ENCODE measurements at places on chromosomes 4 and X.
A peak's percentile ranks its signal among the peaks of the same experiment; 100 is the strongest.

- DNase-seq: no peak
These were observed 367.9 kb upstream of the SLIT2 start for GRCh38 chr4:19883841-19884240.

GRCh38 chr4:8819019-8819418, 52.6 kb downstream of the HMX1 start:
- DNase-seq: no peak

- no peak for DNase-seq
These were observed 3.7 kb downstream of the MMRN1 start for GRCh38 chr4:89898304-89898716.

GRCh38 chrX:135931644-135932487, 38.4 kb downstream of the SAGE1 start:
- no peak for DNase-seq

GRCh38 chr4:33989820-33990443, 2254.4 kb downstream of the ARAP2 start:
- DNase-seq: peak; percentile 25

DNA sequence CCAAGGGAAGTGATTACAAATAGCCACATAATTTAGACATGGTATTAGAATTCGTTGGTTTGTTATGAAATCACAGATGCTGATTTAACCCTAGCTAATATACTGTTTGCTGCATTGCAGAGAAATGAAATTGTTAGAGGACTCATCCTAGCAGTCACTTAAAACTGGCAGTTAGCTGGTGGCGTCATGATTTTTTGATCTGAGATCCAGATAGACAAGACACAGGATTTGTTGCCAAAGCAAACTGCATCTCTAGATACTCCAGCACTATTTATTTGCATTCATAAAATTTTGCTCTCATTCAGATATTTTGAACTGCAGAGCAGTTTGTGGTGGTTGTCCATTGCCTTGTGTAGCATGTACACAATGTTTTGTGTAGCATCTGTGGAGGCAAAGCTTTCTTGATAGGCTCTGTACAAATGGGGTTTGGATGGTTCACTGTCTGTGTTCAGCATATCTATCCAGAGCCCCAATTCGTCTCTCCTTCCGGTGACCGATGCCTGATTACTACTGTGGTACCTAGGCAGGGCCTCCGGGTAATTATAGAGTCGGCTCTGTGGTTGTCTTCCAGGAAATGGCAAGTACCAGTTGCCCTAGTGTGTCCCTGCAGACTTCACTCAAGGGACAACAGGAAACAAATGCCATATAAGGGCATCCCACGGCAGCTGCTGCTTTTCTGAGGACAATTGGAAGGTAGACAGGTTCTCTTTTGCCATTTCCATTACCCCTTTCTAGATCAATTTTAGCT, 30.1 kb upstream of the SPARCL1 start:
- DNase-seq: peak; percentile 68

GRCh38 chrX:69072486-69073006, 92.7 kb downstream of the PJA1 start:
- no peak for DNase-seq

DNA sequence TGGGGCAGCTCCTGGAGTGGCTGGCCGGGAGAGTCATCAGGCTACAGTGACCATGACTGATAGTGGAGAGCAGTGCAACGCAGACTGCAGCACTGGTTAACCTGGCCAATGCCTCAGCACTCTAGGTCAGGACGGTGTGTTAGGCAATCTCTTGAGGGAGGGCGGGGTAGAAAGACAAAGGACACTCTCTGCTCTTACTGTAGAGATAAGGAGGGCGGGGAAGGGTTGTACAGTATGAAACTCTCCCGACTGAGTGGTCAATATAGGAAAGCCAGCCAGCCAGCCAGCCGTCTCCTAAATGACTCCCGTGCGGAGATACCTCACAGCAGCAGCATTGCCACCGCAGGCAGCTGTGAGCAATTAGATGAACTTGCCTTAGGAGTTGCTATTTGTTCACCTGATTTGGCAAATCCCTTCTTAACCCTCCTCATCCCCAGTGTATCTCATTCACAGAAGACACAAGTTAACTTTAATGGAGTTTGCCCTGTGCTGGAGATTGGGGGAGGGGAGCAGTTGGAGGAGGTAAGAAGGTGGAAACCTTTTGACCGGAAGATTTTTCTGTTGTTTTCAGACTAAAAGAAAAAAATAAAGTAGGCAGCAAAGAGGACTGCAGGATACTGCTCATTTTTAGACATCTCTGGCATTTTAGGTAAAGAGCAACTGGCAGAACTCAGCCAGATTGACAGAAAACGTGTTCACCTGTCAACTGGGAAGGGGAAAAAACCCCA, 330.5 kb downstream of the HNRNPD start:
- no peak for DNase-seq

- no peak for DNase-seq
These were observed 18.8 kb upstream of the CYP4V2 start for GRCh38 chr4:186172546-186172945.

DNA sequence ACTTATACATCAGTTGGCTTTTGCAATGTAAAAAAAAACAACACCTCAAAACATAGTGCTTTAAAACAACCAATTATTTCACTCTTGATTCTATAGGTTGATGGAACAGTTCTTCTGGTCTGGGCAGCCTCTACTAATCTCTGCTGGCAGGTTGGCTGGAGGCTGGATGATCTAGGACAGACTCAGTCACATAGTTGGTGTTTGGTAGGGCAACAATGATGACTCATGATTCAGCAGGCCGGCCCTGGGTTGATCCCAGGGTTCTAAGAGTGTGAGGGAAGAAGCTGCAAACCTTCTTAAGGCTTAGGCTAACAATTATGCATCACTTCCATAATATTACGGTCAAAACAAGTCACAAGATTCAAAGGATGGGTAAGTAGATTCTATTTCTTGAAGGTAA, 558.2 kb downstream of the ZNF674 start:
- no peak for DNase-seq

DNA sequence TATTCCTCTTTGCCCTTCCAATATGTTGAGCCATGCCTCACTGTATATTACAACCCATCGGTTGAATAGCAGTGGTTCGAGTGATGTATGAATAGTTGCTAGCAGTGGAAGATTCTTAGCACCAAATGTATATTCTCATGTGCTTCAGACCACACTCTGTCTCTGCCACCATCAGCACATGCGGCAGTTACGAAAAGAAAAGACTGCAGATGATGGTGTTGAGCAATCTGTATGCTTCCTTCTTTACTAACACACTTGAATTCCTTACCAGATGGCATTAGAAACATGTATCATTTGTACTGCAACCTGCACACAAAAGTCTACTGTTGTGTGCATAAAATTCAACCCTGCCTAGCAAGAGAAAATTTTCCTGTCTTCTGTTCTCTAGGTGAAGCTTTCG, 214.6 kb downstream of the ENOX2 start:
- DNase-seq: no peak

DNA sequence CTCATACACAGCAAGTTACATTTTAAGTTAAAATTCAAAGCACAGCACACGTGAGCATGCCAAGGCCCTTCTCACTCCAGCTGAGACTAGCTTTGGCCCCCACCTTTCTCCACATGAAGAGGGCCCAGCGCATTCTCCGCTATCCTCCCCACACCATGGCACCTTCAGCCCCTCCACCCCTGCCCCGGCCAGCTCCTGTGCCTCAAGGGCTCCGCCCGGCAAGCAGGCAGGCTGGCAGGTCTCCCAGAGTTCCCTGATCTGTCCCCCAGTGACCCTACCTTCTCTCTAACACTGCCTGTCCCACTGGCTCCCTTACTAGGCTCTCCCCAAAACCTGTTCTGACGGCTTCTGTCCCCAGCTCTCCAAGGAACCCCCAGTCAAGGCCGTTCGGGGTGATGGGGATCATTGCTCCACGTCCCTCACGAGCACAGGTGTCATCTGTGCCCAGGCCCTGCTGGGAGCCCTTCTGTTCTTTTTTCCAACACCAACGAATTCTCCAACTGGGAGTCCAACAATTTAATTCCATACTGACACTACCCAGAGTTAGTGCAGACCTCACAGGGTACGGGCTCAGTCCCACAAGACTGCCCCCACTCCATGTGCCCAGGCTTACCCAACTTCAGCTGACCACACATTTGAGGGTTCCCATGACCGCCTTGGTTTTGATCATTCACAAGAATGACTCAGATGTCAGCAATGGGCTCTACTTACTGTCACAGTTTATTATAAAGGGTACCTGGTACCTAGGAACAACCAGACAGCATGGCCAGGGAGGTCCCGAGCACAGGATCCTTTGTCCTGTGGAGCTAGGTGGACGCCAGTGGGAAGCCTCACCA, 4.2 kb downstream of the LETM1 start:
- no peak for DNase-seq

DNA sequence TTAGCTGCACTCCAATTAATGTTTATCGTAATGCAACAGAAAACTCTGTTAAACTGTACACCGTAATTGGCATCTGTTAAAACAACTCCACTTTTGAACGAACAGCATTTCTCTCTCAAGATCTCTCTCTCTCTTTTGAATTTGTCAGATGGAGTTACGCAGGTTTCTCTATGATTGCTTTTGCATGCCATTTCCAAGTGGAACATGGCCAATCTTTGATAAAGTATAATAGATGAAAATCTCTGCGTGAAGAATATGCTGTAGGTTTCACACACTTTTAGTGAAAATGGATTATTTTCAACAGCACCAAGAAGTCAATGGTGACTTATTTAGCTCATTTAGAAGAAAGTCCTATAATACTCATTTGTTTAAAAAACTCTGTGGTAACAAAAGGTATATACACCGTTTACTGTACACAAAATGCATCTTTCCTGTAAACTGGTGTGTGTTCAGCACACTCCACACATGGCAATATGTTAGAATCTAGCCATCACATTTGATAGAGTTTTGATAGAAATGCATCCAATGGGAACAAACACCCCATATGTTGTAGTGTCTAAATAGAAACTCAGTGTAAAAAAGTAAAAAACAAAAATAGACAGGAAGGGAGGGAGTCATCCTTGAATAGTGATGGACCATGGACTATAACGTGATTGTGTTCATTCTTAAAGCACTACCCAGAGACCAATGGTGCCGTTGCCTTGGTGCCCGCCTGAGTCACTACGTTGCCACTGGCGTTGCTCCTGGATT, 5.8 kb upstream of the FGFBP2 start:
- DNase-seq: no peak

GRCh38 chr4:171308661-171309060, 504.5 kb upstream of the GALNTL6 start:
- peak; percentile 5 for DNase-seq

GRCh38 chrX:19810802-19811201, 76.6 kb downstream of the SH3KBP1 start:
- no peak for DNase-seq

DNA sequence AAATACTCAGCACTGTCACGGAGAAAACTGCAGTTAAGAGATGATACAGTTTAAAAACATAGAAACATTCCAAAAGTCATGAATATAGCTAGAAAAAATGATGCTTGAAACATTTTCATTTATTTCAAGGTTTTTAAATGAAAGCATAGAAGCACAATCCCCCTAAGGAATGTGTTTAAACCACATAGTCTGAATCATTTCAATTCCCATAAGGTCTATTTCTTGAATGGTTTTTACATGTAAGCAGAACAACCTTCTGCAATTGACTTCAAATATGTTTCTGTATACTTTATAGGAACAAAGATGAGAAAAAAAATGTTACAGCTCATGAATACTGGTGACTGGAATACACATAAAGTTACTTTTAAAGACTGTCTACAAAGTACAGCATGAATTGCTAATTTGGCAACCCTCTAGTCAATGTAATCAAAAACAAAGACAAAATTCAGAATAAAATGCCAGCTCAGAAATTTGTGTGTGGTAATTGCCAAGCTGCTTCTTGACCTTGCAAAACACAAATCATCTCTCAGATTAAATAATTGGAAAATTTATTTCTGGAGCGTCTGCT, 886.4 kb upstream of the ADGRL3 start:
- DNase-seq: no peak

- no peak for DNase-seq
These were observed 15.8 kb upstream of the UGDH start for GRCh38 chr4:39543034-39543433.

GRCh38 chrX:22041907-22042530, 9.9 kb downstream of the PHEX start:
- DNase-seq: no peak

DNA sequence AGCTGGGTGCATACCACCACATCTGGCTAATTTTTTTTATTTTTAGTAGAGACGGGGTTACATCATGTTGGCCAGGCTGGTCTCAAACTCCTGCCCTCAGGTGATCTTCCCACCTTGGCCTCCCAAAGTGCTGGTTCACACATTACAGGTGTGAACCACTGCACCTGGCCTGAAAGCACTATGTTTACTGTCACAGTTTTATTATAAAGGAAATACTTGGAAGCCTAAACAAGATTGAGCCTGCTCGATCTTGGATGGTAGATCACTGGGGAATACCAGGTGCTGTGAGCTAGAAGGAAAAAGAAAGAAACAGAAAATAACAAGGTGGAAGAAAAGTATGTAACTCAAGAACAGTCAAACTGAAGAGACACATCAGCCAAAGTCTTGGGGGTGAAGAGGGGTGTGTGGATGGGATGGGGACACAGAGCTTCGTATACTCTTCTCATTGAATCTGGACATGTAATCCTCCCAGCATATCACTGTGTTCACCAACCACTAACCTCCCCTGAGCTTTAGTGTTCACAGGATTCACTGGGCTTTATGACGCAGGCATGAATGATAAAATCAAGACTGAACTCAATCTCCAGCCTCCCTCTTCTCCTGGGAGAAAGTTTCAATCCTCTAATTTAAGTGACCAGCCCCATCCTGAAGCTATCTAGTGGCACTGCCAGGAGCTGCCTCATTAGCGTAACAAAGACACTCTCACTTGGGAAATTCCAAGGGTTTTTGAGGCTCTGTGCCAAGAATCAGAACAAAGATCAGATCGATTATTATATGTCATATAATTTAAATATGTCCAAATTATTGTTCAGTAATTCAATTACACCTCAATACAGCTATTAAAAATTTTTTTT, 40.9 kb downstream of the PDS5A start:
- no peak for DNase-seq

Measured in NCI-H2081 treated with DMSO at 0.1 percent for 48 hours (cell line).